ENCODE measurements at places on chromosomes 4 and X. TPM values are rescaled to one million over a fixed set of nuclear protein-coding genes. Genes with fewer than 3 reads are reported as not detected.

The CTSO gene
- total RNA-seq: 0.93 TPM

The GATA1 gene
- total RNA-seq: not detected

The GUCY1B1 gene
- total RNA-seq: 0.26 TPM

The FGF13 gene
- total RNA-seq: not detected

The CHST7 gene
- 6.2 TPM for total RNA-seq

The ARHGAP10 gene
- total RNA-seq: 7.4 TPM

DNA sequence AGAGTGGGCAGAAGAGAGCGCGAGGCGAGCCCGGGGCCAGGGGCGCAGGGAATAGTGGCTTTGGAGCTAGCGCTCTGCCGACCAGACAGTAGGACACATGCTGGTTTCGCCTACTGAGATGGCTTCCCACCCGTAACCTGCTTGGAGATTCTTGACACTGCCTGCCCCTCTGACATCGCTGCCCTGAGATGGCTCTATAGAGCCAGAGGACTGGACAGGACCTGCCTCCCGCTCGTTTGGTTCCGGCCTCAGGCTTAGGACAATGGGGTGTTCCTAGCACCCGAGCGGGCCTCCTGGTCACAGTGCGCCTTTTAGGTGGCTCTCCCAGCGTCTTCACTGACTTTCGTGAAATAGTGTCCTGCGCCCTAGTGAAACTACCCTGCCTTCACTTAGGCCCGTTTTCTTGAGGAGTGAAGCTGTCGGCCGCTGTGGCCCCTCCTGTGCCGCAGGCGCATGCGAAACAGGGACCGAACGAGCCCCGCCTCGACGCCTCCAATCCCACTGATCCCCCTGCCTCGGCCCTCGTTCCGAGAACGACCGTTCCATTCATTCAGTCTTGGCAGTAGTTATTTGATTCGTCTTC lies 608 bp downstream of the TAF1 start:
- peak; percentile 7 for DNase-seq

- no peak for DNase-seq
Measured at GRCh38 chr4:147840838-147841738, 109.2 kb downstream of the ARHGAP10 start.

DNA sequence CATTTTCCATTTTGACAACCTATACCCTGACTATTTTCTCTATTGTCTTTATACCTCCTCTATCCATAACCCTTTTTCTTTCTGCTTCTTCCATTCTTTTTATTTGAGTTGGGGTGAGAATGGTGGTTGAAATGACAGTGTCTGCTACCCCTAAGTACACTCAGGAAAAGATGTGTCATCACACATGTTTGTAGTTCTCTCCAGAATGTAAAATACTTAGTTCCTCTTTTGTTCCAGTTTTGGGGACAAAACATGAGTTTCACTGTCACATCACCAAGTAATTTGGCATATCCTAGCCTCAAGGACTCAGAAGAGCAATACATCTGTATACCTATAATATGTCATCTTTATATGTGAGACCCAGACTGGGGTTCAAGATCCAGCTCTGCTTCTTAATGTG lies 90.3 kb downstream of the COMMD8 start:
- DNase-seq: no peak

GRCh38 chr4:185086053-185086452 lies 57.0 kb upstream of the SLC25A4 start:
- no peak for DNase-seq

- no peak for DNase-seq
Measured at GRCh38 chrX:16978193-16978984, 31.9 kb downstream of the REPS2 start.

- DNase-seq: no peak
Measured at GRCh38 chrX:153930011-153930910, 4.2 kb upstream of the ARHGAP4 start.

- DNase-seq: no peak
Measured at GRCh38 chr4:186169945-186170802, 21.2 kb upstream of the CYP4V2 start.

GRCh38 chr4:34851411-34851810 lies 1392.9 kb downstream of the ARAP2 start:
- DNase-seq: no peak

- DNase-seq: no peak
Measured at GRCh38 chrX:97672608-97673007, 788.9 kb downstream of the RPA4 start.

GRCh38 chr4:98604723-98605122 lies 53.7 kb downstream of the TSPAN5 start:
- DNase-seq: no peak

GRCh38 chrX:9871701-9872268 lies 85.6 kb downstream of the SHROOM2 start:
- no peak for DNase-seq
